Left renal pelvis (tissue), 4 donors: ENCODE measurements at places on chromosomes 5 and 9. TPM values are rescaled to one million over a fixed set of nuclear protein-coding genes. Genes with fewer than 3 reads are reported as not detected.

Gene PNPLA7
- polyA plus RNA-seq: 1.4 TPM

Gene LMX1B
- 18.0 TPM for polyA plus RNA-seq

Gene CCL19
- not detected for polyA plus RNA-seq

Gene NMUR2
- polyA plus RNA-seq: not detected

Gene FUT7
- polyA plus RNA-seq: not detected

GRCh38 chr5:136222580-136223235 lies 29.7 kb upstream of the SMIM32 start:
- DNase-seq: no peak

- no peak for DNase-seq
Observed at GRCh38 chr9:99693888-99694287, 127.8 kb upstream of the NR4A3 start.

- DNase-seq: no peak
Observed at GRCh38 chr5:97480313-97480712, 297.3 kb upstream of the RIOK2 start.

DNA sequence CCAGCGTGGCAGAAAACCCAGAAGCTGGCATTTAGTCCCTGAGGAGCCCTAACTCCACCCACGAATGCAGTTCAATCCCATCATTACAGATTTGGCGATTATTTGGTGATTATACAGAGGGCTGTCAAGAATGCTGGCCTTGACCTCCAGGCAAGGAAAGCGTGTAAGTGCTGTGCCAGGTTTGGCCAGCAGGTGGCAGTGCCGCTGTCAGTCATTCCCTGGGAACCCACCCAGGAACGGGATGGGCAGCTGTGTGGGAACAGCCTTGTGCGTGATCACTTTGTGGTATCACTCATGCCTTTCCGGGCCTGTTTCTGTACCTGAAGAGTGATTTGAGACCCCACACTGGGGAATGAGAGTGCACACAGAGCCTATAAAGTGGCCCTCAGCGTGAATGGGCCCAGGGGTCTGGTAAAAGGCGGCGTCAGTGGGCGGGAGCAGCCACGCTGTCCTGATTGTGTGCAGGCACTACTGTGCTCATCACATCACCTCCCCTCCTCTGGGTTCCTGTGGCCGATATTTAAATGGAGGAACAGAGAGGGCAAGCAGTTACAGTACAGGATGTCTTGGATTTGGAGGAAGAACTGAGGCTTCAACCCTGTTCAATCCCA lies 215.6 kb downstream of the ROR2 start:
- DNase-seq: no peak

GRCh38 chr9:134753191-134753590 lies 111.6 kb downstream of the COL5A1 start:
- DNase-seq: no peak

- DNase-seq: no peak
Observed at GRCh38 chr5:133846478-133847226, 121.8 kb downstream of the C5orf15 start.

- no peak for DNase-seq
Observed at GRCh38 chr5:142183561-142183960, 75.0 kb downstream of the NDFIP1 start.

- DNase-seq: no peak
Observed at GRCh38 chr5:8826508-8826907, 719.4 kb downstream of the SEMA5A start.

- DNase-seq: no peak
Observed at GRCh38 chr5:131196331-131196730, 25.6 kb downstream of the LYRM7 start.

DNA sequence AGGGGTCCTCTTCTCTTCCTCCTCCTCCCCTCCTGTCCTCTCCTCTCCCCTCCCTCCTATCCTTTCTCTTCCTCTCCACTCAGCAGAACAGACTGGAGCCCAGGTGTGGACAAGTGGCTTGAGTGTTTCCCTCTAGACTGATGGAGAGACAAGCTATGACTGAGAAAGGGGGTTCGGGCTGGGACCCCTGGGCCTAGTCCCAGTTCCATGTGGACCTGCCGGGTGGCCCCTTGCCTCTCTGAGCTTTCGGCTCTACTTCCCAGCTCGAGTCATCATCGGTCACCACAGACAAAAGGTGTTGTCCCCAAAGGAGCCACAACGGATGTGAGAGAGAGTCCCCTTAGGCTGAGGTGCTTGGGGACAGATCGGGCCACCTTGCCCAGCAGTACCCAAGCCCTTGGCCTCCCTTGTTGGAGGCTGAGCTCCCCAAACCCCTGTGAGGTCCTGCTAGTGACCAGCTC lies 3.4 kb upstream of the RXRA start:
- DNase-seq: no peak

DNA sequence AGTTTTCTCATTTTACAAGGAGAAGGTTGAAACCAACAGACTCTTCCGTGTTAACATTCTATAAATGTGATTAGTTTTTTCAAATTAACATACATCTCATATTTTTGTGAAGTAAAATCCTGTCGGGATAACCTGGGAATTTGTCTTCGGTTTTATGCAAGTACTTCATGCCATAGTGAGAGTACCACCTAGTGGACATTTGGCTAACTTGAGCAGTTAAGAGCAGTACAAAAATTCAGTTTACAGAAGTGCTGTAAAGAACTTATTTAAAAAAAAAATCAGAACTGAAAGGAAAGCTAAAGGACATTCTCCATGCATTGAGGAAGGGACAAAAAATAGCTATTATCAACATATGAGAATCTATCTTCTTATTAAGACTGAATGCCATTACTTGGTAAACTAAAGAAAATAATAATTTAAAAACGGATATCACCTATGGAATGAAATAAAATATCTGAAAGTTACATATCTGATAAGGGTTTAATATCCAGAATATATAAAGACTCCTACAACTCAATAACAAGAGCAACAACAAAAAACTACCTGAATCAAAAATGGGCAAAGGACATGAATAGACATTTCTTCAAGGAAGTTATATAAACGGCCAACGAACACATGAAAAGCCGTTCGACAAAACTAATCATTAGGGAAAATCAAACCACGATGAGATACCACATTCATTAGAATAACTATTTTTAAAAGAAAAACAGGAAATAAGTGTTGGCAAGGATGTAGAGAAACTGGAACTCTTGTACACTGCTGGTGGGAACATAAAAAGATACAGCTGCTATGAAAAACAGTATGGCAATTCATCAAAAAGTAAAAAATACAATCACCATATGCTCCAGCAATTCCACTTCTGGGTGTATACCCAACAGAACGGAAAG lies 117.0 kb upstream of the GNA14 start:
- DNase-seq: no peak

GRCh38 chr9:92429836-92430235 lies 5.6 kb upstream of the OMD start:
- DNase-seq: no peak

GRCh38 chr9:122389799-122390481 lies 19.1 kb downstream of the PTGS1 start:
- no peak for DNase-seq

DNA sequence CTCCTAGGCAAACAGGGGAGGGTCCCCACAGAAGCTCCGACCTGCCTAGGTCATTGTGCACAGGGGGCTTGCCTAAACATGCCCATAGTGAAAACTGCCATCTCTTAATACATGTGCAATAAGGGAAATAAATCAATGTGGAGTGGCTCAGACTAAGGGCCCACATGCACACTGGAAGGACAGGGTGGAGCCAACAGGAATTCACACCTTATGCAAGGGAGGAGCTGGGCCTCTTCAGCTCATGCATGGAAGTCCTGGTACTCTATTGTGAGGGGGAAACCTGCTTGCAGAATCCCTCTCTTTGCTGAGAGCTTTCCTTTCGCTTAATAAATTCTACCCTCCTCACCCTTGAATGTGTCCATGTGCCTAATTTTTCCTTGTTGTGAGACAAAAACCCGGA lies 815.8 kb downstream of the EFNA5 start:
- no peak for DNase-seq

DNA sequence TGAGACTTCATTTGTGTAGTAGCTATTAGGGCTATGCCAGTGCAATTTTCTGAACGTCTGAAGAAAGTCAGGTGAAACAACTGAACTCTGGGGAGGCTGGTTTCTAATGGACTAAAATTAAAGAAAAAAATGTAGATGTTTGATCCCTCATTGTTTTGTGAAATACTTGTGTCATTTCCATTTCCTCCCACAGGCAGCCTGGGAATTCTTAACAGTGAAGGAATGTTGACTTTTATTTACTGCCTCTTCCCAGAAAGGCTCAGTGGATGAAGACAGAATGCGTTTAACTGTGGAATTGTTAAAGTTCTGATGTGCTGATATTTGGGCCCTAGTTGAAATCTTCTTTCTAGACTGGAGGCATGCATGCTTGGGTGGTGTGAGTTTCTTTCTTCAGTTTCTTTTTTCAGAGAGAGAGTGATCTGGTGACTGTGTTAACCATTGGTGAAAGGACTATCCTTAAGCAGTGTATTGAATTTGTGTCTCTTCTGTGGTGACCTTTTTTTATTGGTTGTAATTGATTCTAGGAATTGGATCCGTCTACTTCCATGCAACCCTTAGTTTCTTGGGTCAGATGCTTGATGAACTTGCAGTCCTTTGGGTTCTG lies 15.5 kb downstream of the ACER2 start:
- DNase-seq: no peak

DNA sequence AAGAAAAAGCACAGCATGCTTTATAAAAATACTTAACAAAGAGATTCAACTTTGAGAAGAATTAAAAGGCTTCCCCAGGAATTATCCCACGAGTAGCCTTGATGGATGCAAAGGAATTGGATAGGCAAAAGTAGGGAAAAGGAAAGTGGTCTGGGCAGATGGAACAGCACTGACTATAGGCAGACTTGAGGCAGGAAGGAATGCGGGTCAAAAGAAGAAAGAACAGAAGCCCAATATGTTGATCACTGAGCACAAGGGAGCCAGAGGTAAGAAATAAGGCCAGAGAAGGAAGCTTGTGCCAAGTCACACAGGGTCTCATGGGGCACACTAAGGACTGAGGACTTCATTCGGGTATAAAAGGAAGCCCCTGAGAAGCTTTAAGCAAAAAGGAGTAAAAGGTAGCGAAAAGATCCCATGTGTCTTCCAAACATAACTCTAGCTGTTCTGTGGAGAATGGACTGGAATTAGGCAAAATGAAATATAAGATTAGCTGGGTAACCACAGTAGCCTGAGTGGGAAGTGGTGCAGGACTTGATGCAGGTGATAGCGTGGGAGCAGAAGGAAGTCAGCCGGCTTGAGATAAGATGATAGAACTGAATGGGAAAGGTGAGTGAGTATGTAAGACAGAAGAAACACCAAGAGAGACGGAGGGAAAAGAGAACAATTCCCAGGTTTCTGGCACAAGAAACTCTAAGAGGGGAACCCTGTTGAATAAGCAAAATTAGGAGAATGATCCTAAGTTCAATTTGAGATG lies 106.6 kb downstream of the DENND1A start:
- no peak for DNase-seq

DNA sequence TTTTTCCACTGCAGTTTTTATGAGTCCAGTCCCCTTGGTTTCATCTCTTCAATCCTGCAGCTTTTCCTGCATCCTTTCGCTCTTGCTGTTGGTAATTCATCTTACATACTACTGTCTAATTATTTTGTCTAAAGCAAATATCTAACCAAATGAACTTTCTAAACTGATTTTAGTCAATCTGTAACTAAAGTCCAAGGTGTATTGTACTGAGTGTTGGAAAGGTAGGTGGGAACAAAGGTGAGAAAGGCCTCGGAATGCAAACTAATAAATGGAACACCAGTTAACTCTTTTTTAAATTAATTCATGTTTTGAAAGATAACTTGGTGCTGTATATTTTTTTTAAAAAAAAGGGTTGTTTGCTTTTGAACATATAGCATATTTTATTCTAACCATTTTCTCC lies 152.7 kb upstream of the CYLC2 start:
- DNase-seq: no peak

DNA sequence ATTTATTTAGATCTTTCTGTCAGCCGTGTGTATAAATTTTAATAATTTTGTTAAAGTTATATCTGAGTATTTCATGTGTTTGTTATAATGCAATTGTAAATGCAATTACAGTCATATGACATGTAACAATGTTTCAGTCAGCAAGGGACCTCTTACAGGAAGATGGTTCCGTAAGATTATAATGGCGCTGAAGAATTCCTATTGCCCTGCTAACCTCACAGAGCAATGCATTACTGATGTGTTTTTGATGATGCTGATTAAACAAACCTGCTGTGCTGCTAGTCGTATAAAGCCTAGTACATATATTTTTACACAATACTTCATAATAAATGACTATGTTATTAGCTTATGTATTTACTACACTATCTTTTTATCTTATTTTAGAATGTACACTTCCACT lies 1166.4 kb downstream of the CDH12 start:
- no peak for DNase-seq

GRCh38 chr5:165325221-165325620 lies 1819.8 kb downstream of the MAT2B start:
- DNase-seq: no peak

- no peak for DNase-seq
Observed at GRCh38 chr5:100790951-100791350, 112.1 kb downstream of the ST8SIA4 start.

DNA sequence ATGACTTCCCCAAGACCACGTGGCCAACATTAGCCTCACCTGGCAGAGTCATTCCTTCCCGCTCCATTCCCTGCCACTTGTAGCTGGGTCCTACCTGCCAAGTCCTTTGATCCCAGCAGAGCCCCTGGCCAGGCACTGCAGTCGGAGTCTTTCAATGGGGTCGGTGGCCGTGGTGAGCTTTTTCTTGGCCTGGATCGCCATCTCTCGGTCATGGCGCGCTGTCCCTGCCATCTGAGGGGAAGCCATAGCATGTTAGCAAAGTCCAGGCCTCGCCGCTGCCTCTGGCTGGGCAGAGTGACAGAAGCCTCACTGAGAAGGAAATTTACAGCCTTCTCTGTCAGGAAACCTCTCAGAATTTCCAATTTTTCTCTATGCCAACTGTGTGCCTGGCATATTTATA lies 17.5 kb downstream of the CAPSL start:
- no peak for DNase-seq

- no peak for DNase-seq
Observed at GRCh38 chr9:37919246-37919955, 15.5 kb upstream of the SLC25A51 start.

DNA sequence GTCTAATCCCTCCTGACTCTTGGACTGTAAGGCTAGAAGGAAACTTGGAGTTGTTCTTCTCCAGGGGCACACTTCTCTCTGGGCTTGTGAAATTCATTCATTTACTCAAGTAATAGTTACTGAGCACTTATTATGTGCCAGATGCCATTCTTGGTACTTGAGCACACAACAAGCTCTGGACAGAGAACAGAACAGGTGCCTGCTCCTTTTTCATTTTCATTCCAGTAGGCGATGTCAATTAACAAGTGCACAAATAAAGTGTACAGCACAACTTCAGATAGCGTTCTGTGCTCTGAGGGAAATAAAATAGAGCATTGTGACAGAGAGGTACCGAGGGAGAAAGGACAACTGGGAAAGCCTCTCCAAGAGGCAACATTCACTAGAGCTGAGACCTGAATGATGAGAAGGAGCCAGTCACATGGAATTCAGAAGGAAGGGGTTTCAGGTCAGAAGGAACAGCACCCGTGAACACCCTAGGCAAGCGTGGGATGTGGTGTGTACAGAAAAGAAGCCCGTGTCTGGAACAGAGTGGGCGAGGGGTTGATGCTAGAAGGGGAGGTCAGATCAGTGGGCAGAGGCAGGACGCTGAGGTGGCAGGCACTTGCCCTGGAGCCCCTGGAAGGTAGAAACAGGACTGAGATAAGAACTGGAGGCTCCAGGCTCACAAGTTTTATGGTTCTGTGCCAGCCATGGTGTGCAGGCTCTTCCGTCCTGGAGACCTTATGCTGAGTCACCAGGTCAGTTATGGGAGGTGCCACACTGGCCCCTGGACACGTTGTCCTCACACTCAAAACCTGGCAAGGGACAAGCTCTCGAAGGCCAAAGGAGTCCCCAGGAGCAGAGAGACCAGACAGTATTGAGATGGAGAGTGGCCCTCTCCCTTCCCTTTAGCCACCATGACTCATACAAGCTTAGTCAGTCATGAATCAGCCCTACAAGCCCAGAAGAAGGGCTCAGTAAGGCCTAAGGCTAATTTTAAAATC lies 7.2 kb upstream of the ABLIM3 start:
- DNase-seq: no peak
